ENCODE measurements at places on chromosomes 5 and 9.

DNA sequence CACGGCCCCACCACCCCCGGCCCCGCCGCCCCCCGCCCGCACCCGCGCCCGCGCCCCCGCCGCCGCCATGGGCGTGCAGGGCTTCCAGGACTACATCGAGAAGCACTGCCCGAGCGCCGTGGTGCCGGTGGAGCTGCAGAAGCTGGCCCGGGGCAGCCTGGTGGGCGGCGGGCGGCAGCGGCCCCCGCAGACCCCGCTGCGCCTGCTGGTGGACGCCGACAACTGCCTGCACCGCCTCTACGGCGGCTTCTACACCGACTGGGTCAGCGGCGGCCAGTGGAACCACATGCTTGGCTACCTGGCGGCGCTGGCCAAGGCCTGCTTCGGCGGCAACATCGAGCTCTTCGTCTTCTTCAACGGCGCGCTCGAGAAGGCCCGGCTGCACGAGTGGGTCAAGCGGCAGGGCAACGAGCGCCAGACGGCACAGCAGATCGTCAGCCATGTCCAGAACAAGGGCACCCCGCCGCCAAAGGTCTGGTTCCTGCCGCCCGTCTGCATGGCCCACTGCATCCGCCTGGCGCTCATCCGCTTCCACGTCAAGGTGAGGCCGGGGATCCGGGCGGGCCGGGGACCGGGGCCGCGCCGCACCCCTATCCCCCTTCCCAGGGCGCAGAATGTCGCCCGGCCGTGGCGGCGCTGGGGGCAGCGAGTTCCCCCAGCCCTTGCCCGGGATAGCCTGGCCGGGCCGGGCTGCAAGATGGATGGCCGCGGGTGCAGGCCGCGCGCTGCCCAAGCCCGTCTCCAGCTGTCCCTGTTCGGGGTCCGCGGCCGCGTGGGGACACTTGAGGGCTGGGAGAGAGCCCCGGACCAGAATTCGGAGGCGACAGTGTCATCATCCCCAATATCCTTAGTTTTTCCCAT lies 594 bp downstream of the FAM120A start:
- DNase-seq: no peak

GRCh38 chr5:139688751-139689372 lies 40.7 kb downstream of the CXXC5 start:
- no peak for DNase-seq

DNA sequence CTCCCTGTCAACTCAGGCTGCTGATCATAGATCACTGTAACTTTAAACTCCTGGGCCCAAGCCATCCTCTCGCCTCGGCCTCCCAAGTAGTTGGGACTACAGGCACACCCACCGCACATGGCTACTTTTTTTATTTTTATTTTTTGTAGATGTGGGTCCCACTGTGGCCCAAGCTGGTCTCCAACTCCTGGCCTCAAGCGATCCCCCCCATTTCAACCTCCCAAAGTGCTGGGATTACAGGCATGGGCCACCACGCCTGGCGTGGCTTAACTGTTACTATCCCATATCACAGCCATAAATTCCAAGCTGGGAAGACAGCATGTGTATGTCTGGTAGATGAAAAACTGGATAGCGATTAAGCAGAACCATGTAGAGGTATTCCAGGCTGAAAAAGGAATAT lies 1.0 kb downstream of the HDAC3 start:
- DNase-seq: no peak

- no peak for DNase-seq
Measured at GRCh38 chr5:111384220-111384619, 128.1 kb downstream of the STARD4 start.

GRCh38 chr9:35743452-35743851 lies 5.6 kb downstream of the GBA2 start:
- no peak for DNase-seq

GRCh38 chr5:155471027-155471426 lies 457.5 kb downstream of the KIF4B start:
- no peak for DNase-seq

DNA sequence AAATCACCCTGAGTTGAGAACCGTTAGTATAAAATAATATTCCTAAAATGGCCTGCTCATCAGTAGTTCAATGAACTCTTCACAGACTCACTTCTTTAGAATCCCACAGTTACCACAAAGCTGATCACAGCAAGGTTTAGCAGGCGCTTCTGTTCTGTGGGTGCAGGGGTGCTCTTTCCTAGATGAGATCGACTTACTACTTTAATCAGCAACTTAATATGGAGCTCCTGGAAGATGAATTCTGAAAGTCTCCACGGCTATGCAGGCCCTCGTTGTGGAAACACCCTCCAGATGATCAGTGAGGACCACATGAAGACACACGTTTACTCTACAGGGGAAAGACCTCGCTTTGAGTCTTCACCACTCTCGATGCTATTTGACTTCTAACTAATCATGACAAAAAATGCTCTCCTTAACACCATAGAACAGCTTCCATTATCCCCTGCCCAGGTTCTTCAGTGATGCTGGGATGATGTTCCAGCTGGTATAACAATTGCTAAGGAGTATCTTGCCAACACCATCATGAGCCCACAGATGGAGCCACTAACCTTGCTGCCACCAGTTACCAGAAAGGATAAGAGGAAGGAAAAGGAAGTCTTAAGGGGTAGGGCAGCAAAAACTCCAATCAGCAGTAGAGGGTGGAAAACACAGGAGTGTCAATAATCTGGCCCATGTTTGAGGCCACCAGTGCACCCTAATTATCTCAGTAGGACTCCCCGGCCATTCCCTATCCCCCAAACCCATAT lies 17.9 kb upstream of the GPX8 start:
- DNase-seq: no peak

DNA sequence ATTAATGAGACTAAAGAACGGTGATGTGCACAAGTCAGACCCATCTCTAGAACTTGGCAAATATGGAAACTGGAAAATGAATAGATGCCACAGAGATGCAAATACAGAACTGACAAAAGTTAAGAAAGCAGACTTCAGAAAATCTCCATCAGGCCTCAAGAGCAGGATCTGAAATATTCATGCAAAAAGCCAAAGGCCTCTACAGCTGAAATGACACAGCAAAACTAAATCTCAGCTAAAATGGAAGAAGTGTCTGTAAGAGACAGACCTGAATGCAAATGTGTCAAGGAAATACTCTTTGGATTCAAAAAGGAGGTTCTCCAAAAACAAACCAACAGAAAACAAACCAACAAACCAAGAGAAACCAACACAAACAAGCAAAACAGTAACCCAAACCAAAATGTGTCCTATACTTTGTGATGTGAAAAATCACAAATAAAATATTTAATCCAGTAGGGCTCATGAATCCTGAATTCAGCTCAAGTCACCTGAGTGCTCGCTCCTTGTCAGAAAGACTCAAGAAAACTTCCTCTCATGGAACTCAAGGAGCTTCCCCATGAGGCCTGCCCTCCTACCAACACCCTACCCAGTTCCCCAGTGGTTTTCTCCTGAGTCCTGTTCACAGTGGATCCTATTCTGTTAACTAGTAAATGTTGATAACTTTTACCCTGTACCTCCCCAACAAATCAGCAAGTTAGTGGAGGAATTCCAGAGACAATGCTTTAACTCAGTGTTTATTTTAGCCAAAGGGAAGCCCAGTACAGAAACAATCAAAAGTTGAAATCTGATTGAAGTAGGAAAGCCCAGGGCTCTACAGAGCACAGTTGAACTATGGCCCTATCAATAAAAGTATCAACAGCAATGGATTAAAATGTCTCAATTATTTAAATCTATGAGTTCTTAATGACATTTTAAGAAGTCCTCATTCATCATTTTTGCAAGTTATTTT lies 14.6 kb downstream of the MRPS27 start:
- no peak for DNase-seq

- DNase-seq: no peak
Measured at GRCh38 chr9:117340422-117340821, 74.4 kb downstream of the ASTN2 start.

- no peak for DNase-seq
Measured at GRCh38 chr9:136960938-136961275, 8.8 kb downstream of the LCN12 start.

- no peak for DNase-seq
Measured at GRCh38 chr9:4935001-4935672, 49.9 kb upstream of the JAK2 start.

DNA sequence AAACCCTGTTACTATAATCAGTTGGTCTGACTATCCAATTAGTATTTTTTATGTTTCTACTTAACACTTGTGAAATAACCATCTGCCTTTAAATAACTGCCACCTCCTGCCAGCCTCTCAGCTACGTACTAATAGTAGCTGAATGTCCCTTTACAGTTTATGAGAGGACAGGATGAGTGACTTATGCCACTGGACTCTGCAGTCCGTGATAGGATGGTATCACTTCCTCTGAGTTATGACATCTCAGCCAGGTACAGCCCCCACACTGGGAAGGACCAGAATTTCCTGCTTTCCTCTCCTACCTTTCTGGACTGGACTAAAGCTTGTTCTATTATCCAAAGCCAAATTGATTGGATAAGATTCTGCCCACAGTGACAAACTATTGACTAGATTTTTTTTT lies 102.9 kb downstream of the ZFAND5 start:
- no peak for DNase-seq

GRCh38 chr5:86124333-86124732 lies 493.4 kb upstream of the COX7C start:
- DNase-seq: no peak

- no peak for DNase-seq
Measured at GRCh38 chr5:107301999-107302398, 368.7 kb downstream of the EFNA5 start.

DNA sequence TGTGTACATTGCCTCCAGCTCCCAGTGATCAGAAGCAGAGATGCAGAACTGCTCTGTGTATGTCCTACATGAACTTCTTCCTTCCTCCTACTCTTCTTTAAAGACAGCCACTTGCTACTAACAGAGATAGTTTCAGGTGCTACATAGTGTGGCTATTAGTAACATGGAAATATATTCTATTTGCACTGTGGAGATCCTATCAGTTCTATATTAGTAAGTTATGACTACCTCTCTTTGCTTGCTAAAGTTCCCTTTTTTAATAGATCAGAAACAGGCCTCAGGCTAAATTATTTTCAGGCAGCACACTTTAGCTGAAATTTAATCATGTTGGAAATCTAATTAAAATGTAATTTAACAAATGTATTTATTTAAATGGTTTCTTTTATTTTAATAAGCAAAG lies 64.4 kb upstream of the TNFSF8 start:
- no peak for DNase-seq

GRCh38 chr5:33712664-33713063 lies 179.1 kb downstream of the ADAMTS12 start:
- DNase-seq: no peak

GRCh38 chr5:160534125-160534524 lies 112.5 kb downstream of the PTTG1 start:
- DNase-seq: no peak

- DNase-seq: no peak
Measured at GRCh38 chr5:61588216-61588615, 256.2 kb downstream of the ZSWIM6 start.

- DNase-seq: no peak
Measured at GRCh38 chr9:109242014-109242413, 75.0 kb upstream of the FRRS1L start.

All from esophagus squamous epithelium (tissue), 5 donors.